ENCODE measurements at places on chromosomes 1 and 21. TPM values are rescaled to one million over a fixed set of nuclear protein-coding genes. Genes with fewer than 3 reads are reported as not detected.

DNA sequence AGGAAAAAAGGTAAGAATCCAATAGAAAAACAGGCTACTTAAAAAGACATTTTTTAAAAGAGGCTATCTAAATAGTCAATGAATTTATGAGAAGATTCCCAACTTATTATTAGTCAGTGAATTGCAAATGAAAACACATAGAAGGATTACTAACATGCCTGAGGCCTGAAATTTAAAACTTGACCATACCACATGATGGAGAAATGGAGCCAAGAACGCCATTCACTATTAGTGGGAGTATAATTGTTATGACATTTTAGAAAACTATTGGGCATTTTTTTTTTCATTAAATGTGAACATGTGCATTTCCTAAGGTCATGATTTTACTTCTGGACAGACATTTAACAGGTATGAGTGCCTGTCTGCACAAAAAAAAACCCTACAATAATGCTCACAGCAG lies 24.8 kb upstream of the OR2B11 start:
- peaks cover 2% of the 10 kb centered on the region for H3K27me3 ChIP-seq
- H3K27ac ChIP-seq, result no peak overlapping the region
- no peaks in the 10 kb centered on the region for H3K36me3 ChIP-seq

DNA sequence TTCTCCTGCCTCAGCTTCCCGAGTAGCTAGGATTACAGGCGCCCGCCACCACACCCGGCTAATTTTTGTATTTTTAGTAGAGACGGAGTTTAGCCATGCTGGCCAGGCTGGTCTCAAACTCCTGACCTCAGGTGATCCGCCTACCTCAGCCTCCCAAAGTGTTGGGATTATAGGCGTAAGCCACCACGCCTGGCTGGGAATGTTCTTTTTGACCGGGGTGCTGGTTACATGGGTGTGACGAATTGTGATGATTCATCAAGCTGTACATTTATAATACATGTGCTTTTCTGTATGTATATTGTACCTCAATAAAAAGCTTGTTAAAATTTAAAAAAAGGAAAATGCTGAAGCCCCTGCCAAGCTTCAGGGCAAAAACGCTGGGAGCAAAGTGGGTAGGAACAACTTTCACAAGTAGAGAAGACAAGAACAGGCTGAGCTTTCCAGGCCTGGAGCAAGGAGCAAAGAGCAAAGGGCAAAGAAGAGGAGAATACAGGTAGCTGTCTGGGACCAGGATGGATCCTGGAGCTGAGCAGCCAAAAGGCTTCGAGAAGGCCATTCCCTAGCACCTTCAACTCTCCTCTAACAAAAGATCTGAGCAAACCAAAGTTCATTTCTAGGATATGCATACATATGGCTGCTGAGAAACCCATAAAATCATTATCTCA lies 20.5 kb upstream of the YRDC start:
- H3K4me3 ChIP-seq, result no peak overlapping the region
- no peaks in the 10 kb centered on the region for H3K27me3 ChIP-seq
- H3K4me1 ChIP-seq, result peaks cover 13% of the 10 kb centered on the region

GRCh38 chr1:167434306-167434705 lies 84.0 kb downstream of the CD247 start:
- H3K4me1 ChIP-seq, result peaks cover 51% of the 10 kb centered on the region
- no peak for DNase-seq
- H3K36me3 ChIP-seq, result peaks cover 41% of the 10 kb centered on the region
- no peak overlapping the region for H3K27ac ChIP-seq

DNA sequence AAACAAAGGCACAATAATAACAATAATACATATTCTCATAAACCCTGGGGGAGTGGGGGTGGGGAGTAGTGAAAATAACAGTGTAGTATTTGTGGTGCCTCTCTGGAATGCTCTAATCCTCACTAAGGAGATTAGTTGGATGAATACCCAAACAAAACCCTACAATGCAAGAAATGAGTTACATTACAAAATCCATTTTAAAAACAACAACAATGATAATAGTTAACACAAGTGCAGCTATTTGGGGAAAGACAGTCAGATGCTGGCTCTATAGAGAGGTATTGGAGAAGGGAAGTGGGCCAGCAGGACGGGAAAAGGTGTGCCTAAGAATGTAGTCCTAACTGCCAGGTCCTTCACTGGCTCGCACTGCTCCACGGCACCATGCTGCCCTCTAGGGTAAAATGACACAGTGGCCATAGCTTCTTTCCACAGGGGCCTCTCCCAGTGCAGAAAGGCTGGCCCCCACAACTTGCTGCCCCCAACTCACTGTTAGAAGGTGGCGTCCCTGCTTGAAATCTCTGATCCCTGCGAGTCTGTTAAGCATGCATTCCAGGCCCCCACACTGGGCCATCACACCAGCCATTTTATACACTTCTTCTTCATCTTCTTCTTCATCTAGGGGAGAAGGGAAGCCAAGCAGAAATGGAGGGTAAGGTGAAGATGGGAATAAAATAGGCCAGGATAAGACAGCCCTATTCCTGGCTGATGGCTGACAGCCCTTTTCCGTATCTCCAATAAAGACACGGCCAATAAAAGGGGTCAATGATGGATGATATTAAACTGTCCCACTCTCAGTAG lies 113.8 kb downstream of the UBR4 start:
- H3K4me1 ChIP-seq, result no peaks in the 10 kb centered on the region
- H3K36me3 ChIP-seq, result peaks cover 76% of the 10 kb centered on the region
- no peak overlapping the region for H3K4me3 ChIP-seq

The PTPRF gene
- 2.8 TPM for total RNA-seq

Measured in activated CD4-positive, alpha-beta memory T cell treated with anti-CD3 and anti-CD28 coated beads for 36 hours (primary cell).